ENCODE measurements at places on chromosomes 7 and 10.

DNA sequence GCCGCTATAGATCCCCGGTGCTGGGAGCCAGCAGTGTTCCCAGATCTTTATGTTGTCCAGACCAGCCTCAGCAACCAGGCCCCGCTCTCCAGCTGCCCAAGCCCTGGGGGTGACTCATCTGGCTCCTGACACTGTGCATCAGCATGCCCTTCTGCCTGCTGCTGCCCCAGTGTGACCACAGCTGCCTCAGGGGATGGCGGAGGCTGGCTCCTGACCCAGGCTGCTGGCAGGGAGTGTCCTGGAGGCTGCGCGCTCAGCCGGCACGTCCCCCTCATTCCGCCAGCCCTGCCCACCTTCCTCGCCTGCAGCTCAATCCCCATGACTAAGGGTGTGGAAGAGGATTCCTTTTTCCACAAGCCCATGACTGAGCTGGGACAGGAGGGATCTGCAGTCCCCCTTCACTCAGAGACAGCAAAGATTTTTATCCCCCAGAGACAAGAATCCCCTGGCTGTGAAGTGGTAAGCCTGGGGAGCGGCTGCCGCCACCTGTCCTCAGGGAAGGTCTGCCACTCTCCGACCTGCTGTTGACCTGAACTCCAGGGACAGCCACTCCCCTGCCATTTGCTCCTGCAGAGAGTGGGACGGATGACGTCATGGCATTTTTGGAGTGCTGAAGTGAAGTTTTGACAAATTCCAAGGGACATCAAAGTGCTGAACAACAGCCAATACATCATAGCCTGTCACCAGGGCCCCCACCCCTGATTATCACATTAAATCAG is 182.8 kb upstream of the BMPER start:
- DNase-seq, result no peak

DNA sequence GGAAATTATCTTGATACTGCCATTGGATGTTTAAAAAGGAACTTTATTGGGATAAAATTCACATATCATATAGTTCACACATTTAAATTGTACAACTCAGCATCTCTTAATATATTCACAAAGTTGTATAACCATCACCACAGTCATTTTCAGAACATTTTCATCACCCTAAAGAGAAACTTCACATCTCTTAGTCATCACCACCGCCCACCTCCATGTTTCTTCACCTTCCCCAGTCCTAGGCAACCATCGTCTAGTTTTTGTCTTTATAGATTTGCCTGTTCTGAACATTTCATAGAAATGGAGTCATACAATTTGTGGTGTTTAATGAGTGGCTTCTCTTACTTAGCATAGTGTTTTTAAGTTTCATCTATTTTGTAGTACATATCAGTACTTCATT is 96.6 kb downstream of the ANKRD30A start:
- peak; percentile 65 for DNase-seq

- DNase-seq, result no peak
Measured at GRCh38 chr7:5598261-5598761, 174.7 kb upstream of the TNRC18 start.

GRCh38 chr10:6173203-6173602 is 29.5 kb upstream of the PFKFB3 start:
- DNase-seq, result no peak

DNA sequence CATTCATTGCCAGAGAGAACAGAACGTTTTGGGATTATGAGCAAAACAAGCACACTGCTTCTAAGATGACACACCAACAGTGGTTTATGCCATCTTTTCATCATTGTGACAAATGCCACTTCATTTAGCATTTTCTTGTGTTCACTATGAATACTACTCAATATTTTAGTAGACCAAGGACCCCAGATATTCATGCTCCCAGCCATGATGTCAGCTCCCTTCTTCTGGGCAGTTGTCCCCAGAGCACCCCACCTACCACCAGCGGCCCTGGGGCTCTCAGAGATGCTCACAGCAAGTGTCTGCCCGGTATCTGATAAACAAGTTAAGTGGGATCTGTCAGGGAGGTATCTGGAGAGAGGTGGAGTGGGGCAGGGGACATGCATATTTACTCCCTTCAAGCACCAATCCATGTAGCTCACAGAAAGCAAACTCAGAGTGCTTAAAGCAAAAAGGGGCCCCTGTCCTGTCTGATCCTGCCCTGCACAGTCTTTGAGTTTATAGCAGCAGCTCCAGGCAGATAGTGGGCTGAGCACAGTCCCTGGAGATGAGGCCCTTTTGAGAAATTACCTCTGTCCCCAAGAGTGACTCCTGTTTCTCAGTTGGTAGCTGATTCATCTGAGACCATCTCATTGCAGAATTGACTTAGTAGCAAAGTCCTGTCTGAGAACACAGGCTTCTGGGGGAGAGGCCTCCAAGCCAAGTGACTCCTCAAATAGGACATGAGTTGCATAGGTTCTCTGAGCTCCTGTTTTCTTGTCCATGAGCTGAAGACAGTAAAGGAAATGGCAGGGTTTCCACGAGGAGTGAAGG is 281.8 kb upstream of the KLF6 start:
- no peak for DNase-seq
